HCT116 (cell line): ENCODE measurements at places on chromosomes 13 and 19. TPM values are rescaled to one million over a fixed set of nuclear protein-coding genes. Genes with fewer than 3 reads are reported as not detected.

GRCh38 chr19:33163481-33163880 lies 30.6 kb upstream of the LRP3 start:
- DNase-seq = no peak

The VAV1 gene
- total RNA-seq = 20.6 TPM

The SIGLEC5 gene
- total RNA-seq = not detected

The ZNF460 gene
- total RNA-seq = 43.1 TPM
